ENCODE measurements at places on chromosomes 16 and 17.

DNA sequence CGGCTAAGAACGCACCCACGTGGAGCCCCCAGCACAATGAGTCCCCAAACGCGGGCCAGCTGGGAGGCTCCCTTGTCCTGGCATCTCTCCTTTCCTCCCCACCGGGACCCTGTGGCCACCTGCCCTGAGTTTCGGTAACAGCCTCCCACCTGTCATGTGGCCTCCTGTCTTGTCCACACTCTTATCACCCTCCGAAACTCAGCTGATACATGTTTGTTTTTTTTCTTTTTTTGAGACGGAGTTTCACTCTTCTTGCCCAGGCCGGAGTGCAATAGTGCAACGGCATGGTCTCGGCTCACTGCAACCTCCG lies 105.7 kb upstream of the CREBBP start:
- no peak for DNase-seq

GRCh38 chr17:72379516-72379915 lies 258.7 kb downstream of the SOX9 start:
- DNase-seq, result no peak

- no peak for DNase-seq
These were observed 7.8 kb upstream of the SCNN1B start for GRCh38 chr16:23294260-23294659.

- DNase-seq, result no peak
These were observed 19.7 kb upstream of the SHISA9 start for GRCh38 chr16:12881740-12882139.

GRCh38 chr17:67578142-67578457 lies 139.6 kb upstream of the NOL11 start:
- DNase-seq, result no peak

GRCh38 chr16:25563700-25564099 lies 128.1 kb upstream of the HS3ST4 start:
- DNase-seq, result no peak

- DNase-seq, result no peak
These were observed 116.6 kb downstream of the ZNF18 start for GRCh38 chr17:11880714-11881113.

- peak; percentile 67 for DNase-seq
These were observed 43.0 kb upstream of the ZNF750 start for GRCh38 chr17:82882715-82883418.

GRCh38 chr17:8122924-8123694 lies 797 bp downstream of the HES7 start:
- no peak for DNase-seq

- no peak for DNase-seq
These were observed 79.6 kb downstream of the CRISPLD2 start for GRCh38 chr16:84899414-84899813.

DNA sequence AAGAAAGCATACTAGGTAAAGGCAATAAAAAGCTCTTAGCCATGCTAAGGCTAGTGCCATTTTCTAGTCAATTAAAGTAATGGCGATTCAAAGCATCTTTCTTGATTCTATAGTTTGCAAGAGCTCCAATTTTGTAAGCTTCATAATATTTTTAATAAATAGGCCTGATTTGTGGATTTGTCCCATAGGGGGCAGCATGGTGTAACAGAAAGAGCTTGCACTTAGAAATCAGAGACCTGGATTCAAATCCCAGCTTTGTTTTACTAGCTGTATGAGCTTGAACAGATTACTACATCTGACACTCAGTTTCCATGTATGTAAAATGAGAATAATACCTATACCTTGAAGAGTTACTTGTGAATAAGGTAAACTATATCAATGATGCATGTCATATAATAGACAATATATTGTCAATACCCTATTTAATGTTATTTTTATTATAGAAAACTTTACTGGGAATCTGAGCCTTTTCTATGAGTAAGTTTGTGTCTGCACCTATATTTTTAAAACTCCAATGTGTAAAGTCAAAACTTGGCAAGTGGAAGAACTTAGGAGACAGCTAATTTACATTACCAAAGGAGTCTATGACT lies 93.6 kb upstream of the NOG start:
- no peak for DNase-seq

DNA sequence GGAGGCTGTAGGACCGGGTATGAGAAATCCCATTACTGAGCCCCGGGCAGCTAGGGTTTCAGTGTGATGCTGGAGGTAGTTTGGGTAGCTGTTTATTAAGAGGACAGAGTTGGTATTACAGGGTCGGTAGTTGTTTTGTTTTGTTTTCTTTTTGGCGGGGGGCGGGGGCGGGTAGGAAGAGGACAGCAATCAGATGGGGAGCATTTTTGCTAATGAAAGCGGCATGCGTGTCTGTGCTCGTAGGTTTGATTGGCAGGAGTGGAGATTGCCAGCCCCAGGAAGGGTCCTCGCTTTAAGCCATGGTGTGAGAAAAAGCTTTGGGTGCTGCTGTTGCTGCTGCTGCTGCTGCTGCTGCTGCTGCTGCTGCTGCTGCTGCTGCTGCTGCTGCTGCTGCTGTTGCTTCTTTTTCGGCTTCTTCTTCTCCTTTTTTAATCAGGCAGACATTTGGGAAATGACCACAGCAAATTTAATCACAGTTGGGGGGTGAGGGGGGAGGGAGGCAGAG lies 498.5 kb upstream of the ZFHX3 start:
- no peak for DNase-seq

- no peak for DNase-seq
These were observed 26.1 kb downstream of the METTL16 start for GRCh38 chr17:2485543-2485942.

DNA sequence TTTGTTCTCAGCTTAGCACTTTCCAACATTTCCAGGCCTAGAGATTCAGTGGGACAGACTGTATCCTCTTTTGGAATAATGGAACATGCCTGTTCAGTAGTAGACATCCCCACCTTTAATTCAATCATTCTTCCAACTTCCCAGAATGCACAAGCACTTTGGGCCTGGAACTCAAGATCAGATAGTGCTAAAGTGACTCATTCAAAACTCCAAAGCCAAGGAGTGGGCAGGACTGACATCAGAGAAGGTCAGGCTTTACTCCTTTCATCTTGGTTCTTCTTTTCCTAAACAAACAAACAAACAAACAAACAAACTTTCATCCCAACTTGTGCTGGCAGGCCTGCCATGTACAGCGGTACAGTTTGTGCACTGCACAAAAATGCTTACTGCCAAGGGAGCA lies 172.0 kb downstream of the AXIN2 start:
- DNase-seq, result no peak

- no peak for DNase-seq
These were observed 2291.3 kb downstream of the TP53TG3F start for GRCh38 chr16:35750701-35751104.

DNA sequence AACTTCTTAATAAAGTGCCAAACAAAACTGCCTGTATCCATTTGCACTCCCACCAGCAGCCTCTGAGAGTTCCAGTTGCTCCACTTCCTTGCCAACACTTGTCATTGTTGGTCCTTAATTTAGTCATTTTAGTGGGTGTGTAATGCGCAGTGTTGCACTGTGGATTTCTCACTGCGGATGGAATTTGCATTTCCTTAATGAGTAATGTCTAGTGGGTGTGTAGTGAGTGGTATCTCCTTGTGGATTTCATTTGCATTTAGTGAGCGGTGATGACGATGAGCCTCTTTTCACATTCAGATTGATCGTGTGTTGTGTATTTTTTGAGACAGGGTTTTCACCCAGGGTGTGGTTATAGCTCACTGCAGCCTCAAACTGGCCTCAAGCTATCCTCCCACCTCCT lies 4.1 kb upstream of the MSLN start:
- DNase-seq, result no peak

- no peak for DNase-seq
These were observed 4.7 kb upstream of the EFCAB5 start for GRCh38 chr17:29936724-29937123.

DNA sequence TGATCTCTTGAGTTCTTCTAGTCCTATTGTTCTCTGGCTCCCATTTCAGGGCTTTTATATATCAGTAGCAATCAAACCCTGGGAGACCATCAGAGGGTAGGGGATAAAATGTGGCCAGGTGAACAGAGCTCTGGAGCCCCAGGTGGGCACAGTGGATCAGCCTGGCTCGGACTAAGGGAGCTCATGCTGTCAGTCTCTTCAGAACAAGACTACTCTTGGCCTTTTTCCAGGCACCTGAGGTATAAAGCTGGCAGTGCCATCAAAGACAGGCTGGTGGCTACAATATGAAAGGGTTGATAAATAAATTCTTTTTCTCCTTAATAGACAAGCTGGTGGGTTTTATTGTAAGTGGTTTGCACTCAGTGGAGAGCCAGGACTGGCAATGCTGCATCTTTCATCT lies 160.0 kb upstream of the CCL2 start:
- DNase-seq, result no peak

- no peak for DNase-seq
These were observed 3.4 kb downstream of the NXPH3 start for GRCh38 chr17:49578952-49579500.

DNA sequence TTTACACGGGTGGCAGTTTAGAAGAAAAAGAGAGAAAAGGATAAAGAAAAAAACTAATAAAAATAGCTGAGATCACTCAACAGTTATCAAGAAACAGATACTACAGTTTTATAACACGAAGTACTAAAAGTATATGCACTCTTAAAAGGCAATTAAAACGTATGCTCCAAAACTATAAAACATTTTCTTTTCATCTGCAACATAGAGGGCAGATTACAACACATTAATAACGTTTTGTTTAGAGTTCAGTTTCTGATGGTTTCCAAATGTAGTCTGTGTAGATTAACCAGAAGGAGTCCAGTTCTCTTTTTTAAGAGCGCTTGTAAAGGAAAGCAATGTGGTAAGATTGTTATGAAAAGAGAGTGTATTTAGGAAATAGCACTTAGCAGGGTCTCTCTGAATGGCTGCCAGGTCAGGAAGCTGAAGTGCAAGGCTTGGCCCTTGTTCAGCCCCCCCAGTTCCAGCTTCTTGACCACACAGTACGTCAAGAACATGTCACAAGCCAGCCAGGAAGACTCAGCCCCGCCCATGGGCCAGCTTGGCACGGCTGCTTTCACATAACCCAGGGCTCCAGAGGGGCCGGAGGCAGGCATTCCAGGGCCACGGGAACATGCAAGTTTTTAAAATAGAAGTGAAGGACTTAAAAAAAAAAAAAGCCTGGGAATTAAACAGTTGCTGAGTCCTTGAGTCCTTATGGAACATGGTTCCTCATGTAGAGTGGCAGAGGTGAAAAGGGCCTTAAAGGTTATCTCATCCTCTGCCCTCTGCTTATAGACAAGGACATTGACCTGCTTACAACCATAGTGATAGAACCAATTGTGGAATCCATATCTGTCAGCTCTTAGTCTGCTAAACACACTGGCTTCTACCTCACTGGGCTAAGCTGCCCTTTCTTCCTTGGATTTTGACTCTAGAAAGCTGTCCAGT lies 147.4 kb upstream of the TBX2 start:
- no peak for DNase-seq

GRCh38 chr17:59839651-59840328 lies 53.0 kb downstream of the TUBD1 start:
- no peak for DNase-seq

DNA sequence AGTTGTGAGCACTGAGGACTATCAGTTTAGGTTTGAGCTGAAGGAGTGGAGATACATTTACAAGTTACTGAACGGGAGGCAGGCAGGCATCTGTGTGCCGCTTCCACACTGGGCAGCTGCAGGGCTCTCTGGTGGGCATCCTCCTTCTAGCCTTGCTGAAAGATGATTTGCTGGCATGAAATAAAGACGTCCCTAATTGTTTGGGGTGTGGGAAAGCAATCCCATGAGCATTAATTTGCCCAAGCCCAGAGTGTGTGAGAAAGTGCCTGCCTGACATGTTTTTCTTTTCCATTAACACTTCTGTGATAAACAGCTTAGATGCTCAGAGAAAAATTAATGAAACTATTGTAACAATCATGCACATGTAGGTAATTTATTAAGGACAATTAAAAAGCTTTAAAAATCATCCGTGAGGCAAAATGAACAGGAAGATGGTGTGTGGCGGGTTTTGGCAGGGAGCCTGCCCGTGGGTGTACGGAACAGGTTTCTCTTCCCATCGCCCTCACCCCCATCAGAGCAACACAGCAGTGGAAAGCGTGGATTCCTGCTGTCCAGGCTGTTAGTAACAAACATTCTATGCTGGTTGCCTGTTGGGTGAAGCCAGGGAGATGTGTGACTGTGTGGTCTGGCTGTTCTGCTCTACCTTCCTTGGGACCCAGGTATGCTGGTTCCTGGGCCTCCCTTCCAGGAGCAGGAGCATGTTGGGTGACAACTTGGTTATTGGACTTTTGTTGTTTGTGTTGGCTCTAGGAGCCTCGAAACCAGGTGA lies 191.9 kb downstream of the MSI2 start:
- no peak for DNase-seq

GRCh38 chr17:77962348-77962747 lies 3.8 kb downstream of the TNRC6C start:
- no peak for DNase-seq

DNA sequence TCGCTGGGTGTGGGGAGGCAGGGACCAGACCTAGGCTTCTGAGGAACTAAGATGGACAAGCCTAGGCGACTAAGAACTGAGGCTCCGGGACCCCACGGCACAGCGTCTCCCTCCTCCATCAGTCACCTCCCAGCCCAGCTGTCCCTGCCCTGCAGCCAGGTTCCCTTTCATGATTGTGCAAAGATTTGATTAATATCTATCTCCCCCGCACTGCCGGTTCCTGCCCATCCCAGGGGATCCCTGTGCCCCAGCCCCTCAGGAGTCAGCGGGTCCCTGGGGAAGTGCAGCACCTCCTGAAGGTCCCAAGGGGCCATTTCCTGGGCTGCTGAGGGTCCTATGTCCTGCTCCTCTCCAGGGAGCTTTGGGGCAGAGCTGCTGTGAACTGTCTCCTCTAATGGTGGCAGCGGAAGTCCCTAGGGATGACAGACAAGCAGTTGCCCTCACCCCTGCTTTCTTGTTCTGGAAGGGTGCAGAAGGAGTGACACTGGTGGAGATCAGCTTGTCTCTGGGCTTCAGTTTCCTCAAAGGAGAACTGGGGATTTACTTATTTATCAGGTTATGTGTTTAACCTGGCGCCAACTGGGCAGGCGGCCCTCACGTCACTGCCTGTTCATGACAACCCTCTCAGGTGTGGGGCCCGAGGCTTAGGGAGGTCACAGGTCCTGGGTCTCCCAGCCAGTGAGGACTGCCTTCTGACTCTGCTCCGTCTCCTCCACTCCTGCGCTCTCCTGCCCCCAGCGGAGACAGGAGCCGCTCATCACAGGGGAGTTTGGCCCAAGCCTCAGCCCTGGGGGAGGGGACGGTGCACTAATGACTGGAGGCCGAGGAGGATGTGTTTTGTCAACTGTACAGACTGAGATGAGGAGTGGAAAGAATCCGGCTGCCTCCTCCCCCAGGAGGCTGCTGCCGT lies 1.9 kb upstream of the C16orf74 start:
- DNase-seq, result no peak

Data from stimulated activated CD8-positive, alpha-beta memory T cell treated with anti-CD3 and anti-CD28 coated beads, Interleukin-4, amount 100 ng/mL, for 1 hour (primary cell).